ENCODE measurements at places on chromosomes 7 and 10.

DNA sequence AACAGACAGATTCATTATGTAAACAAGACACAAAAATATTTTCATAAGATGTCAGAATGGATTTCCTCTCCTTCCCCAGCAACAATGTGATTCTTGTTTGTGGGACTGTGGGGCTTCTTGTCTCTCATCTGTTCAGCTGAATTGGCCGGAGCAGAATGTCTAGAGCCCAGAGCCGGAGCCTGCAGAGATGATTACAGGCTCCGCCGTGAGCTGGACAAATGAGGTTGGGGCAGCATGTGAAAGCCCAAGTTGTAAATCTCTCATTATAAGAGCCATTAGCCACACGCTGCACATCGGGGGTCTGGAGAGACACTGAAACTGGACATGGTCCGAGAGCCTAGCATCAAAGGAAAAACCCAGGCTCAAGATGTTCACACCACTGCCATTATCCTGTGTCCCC is 137.0 kb upstream of the ADAM12 start:
- no peak for DNase-seq

DNA sequence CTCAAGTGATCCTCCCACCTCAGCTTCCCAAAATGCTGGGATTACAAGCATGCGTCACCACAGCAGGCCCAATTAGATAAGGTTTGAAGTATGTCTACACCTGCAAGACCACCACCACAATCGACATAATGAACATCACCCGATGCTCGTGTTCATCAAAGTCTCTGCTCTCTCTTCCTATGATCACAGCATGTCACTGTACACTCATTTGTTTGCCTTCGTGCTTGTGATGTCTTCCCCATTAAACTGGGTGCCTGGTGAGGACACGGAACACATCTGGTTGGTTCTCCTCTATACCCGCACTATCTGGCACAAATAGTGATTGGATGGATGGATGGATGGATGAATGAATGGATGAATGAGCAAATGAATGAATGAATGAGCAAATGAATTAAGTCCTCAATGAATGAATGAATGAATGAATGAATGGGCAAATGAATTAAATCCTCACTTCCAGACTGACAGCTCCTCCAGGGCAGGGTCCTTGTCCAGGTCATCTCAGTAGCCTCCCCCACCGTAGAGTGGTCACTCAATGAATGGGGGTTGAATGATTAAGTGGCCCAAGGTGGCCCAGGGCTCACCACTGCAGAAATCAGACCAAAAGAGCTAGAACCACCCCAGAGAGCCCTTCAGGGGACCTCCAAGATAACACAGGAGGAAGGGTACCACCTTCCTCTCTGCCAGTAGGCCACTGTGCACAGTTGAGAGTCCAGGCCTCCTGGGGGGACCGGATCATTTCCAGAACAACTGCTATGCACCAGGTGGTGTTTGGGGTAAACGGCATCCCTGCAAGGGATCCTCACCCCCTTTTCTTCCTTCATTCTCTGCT is 101.9 kb upstream of the TNRC18 start:
- DNase-seq: peak; percentile 56

- DNase-seq: no peak
Observed at GRCh38 chr7:130372402-130373165, 7.7 kb upstream of the CPA1 start.

GRCh38 chr7:94630855-94631254 is 25.1 kb downstream of the SGCE start:
- no peak for DNase-seq

DNA sequence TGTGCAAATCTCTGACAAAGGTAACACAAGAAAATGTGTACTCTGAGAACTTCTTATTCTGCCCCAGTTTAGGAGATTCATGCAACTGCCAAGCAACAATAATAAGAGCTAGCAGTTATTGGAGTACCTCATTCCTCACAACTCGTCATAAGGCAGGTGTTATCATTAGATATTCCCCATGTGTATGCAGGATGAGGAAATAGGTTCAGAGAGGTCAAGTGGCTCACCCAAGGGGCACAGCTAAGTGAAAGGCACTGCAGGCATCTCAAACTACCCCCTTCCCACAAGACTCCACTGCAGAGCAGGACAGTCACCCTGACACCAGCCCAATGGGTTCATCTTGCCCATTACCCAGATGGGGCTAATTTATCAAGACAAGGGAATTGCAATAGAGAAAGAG is 1.3 kb upstream of the GSTK1 start:
- no peak for DNase-seq

- DNase-seq: no peak
Observed at GRCh38 chr7:43568529-43568928, 14.4 kb upstream of the STK17A start.

DNA sequence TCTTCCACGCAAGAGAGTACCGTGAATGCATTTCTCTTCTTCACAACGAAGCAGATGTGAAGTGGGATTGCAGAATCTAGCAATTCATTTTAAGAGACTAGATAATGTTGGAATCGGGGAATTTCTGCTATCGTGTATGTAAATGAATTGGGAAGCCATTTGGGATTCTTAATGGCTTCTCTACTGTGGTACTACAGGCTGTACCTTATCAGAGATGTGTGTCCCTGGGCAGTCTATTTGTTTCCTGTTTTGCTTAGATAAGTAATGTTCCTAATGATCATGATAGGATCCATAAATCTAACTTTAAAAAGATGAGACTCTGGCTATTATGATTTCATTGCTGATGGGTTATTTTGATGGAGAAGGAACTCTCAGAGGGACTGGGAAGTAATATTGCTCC is 320.6 kb downstream of the REEP3 start:
- no peak for DNase-seq

- DNase-seq: peak; percentile 70
Observed at GRCh38 chr10:86585037-86585929, 63.7 kb upstream of the WAPL start.
